ENCODE measurements at places on chromosomes 13 and 19. TPM values are rescaled to one million over a fixed set of nuclear protein-coding genes. Genes with fewer than 3 reads are reported as not detected.

- DNase-seq: no peak
Measured at GRCh38 chr19:53785196-53785889, 38.8 kb downstream of the NLRP12 start.

DNA sequence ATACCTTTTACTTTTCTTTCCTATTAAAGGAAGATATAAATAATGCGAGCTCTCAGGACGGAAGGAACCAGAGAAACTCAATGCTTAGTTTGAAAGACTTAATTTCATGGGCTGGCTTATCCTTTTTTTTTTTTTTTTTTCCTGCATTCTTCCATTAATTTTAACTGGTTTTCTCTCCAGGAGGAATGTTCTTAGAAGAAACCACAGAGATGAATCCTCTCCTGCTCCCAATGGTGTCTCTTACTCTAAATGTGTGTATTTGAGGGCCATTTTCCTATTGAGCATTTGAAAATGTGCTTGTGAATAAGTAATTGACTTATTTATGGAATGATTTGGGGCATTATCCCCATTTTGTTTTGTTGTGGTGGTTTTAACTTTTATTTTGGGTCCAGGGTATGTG is 494.9 kb downstream of the FOXO1 start:
- no peak for DNase-seq

- DNase-seq: no peak
Measured at GRCh38 chr19:33405254-33405552, 31.7 kb downstream of the CEBPG start.

GRCh38 chr13:110015253-110015652 is 228.9 kb upstream of the IRS2 start:
- no peak for DNase-seq

Gene SBK2
- total RNA-seq: 0.28 TPM
